ENCODE measurements at places on chromosomes 7 and 10.

- DNase-seq = no peak
These were observed 112.6 kb upstream of the TBX20 start for GRCh38 chr7:35366167-35367155.

DNA sequence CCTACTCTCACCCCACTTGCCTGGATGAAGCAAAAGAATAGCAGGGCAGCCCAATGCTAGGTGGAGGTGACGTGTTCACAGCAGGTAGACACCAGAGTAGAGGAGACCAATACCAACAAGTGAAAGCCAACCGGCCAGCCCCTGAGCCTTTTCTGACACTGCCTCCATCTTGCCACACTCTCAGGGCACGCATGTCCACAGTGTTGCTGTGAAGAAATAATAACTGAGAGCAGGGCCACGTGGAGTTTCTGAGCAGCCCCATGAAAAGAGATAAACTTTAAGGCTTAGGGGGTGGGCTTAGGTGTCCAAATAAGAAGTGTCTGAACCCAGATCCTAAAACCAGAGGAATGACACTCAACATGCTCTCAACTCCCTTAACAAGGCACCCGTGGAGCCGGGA lies 9.0 kb upstream of the TMEM273 start:
- DNase-seq = no peak

DNA sequence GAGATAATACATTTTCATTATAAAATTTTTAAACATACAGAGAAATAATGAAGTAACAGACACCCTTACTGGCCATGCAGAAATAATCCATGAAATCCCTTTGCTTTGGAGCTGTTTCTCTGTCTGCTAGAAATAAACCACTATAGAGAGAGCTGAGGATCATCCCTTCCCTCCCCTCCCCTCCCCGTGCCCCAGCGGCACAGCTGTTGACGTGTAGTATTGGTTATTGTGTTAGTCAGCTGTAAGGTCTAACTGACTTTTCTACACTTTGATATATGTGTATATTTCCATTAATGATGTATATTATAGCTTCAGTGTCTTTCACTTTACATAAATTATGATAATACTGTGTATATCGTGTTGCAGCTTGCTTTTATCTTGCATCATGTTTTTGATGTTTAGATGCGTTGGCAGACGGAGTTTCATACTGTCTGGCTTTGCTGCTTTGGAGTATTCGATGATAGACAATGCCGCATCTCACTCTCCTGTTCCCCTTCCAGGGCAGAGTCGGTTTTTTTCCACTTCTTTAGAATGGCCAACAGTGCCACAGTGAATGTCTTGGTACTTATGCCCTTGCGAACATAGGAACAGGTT lies 27.4 kb upstream of the GRID1 start:
- DNase-seq = no peak

GRCh38 chr7:4479367-4480039 lies 202.6 kb upstream of the FOXK1 start:
- peak; percentile 82 for DNase-seq

- no peak for DNase-seq
These were observed 111.3 kb upstream of the FOXP2 start for GRCh38 chr7:114303301-114303700.

- DNase-seq = no peak
These were observed 757.9 kb downstream of the GRID1 start for GRCh38 chr10:85608706-85609105.

DNA sequence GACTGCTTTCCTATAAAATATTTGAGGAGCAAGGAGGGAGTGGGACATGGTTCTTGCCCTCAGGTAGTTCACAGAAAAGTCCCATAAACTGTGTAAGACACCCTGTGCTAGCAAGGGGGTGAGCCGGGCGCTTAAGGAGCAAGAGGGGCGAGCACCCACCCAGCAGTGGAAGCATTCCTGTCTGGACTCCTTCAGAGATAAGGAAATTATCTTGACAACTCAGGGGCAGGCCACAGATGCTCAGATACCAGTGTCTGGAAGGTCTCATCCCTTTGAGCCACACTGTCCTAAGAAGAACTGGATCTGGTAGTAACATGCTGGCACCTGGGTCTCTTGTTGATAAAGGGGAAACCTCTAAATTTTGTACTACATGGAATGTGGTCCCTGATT lies 54.1 kb downstream of the DAGLB start:
- DNase-seq = no peak
